ENCODE measurements at places on chromosomes 13 and 19.

DNA sequence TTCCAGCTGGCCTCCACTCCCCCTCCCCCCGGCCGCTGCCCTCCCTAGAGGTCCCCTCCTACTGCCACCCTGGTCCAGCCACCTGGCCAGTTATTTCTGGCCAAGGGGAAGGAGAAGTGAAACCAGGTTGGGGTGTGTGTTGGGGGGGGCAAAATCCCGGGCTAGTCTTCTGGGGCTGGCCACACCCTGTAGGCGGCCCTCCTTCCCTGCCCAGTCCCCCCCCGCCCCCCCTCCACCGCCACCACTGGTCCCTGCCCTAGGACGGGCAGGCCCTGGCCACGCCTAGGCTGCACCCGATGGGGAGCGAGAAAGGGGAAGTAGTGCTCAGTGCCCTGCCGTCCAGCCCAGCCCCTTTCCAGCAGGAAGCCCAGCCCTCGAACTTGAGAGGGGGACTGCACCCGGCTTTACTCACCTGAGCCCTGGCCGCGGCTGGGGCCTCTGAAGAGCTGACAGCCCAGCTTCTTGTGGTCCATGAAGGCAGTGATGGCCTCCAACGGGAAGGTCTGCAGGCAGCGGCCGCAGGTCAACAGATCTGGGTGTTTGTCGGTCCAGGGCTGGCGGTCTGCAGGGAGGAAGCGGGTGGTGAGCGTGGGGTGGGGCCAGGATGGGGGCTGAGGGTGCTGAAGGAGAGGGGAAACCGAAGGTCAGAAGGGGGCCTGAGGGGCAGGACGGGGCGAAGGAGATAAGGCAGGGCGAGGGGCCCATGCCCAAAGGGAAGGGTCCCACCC is 813 bp downstream of the ZNF296 start:
- no peak for ATAC-seq

DNA sequence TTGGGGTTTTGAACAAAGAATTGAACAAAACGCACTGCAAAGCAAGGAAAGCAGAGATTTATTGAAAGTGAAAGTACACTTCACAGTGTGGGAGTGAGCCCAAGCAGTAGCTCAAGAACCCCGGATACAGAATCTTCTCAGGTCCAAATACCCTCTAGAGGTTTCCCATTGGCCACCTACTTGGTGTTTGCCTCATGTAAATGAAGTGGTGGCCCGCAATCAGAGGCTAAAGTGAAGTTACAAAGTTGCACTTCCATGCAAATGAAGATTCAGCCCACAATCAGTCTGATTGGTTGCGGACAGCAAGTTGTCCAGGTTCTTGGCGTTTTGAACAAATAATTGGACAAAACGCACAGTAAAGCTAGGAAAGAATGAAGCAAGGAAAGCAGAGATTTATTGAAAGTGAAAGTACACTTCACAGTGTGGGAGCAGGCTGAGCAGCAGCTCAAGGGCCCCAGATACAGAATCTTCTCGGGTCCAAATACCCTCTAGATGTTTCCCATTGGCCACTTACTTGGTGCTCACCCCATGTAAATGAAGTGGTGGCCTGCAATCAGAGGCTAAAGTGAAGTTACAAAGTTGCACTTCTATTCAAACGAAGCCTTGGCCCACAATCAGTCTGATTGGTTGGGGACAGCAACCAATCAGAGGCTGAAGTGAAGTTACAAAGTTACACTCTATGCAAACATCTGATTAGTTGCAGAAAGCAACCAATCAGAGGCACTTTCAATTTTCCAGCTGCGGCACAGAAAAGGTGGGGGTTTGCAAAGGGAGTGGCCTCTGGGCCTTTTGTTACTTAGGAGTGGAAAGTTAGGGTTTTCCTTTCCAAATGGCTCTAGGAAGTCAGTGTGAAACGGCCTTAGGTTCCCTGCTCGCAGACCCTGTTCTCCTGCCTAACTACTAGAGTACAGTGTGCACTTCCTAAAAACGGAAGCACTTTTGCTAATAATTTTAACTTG is 4.8 kb upstream of the TM9SF2 start:
- peak; percentile 39 for ATAC-seq

GRCh38 chr13:42686165-42686564 is 95.2 kb upstream of the FAM216B start:
- ATAC-seq: no peak

- no peak for ATAC-seq
Observed at GRCh38 chr13:42859760-42860159, 78.4 kb downstream of the FAM216B start.

DNA sequence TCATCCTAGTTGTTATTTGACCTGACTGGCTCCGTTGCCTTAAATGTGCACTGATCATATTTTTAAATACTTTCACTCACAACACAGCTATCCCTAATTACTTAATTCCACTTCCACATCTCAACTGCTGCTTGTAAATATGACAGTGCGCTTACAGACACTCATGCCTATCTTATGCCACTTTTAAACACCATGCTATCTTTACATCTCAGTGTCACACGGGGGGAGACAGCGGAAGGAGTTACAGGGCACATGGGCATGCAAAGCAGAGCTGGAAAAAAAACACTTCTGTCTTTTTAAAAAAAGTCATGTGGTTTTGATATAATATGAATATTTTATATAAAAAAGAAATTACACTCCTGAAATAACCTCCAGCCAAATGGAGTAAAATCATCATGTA is 44.1 kb downstream of the SMAD9 start:
- no peak for ATAC-seq

DNA sequence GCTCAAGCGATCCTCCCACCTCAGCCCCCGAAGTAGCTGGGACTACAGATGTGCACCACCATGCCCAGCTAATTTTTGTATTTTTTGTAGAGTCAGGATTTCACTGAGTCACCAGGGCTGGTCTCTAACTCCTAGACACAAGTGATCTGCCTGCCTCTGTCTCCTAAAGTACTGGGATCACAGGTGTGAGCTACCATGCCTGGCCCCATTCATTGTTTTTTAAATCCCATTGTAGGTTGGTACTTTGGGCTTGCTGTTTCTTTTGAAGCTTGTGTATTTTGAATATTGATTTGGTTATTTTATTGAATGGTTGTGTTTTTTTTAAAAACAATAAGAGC is 26.7 kb downstream of the ZMYM2 start:
- no peak for ATAC-seq

Data from SK-N-SH treated with all-trans-retinoic acid at 6 μM for 48 hours (cell line).